ENCODE measurements at places on chromosomes 6 and 20. TPM values are rescaled to one million over a fixed set of nuclear protein-coding genes. Genes with fewer than 3 reads are reported as not detected.
A peak's percentile ranks its signal among the peaks of the same experiment; 100 is the strongest.

The HLA-DPB1 gene
- polyA plus RNA-seq: 354 TPM

DNA sequence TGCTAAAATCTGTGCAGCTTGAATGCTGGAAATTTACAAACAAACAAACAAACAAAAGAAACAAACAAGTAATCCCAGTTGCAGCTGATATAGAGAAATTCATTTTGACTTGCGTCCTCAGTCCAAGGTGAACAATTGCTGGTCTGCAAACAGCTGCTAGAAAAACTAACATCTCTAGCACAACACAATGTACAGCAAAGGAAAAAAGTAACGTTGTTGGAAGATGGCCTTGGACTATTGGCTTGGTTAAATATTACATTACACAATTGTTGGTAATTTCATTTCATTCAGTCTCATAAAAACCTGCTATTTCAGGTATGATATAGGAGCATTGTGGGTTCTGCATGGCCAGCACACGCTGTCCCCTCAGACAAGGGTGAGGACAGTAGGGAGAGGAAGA is 50.0 kb downstream of the STMND1 start:
- H3K4me1 ChIP-seq: no peaks in the 10 kb centered on the region
- H3K27me3 ChIP-seq: no peaks in the 10 kb centered on the region
- H3K36me3 ChIP-seq: no peaks in the 10 kb centered on the region
- H3K27ac ChIP-seq: no peak overlapping the region

DNA sequence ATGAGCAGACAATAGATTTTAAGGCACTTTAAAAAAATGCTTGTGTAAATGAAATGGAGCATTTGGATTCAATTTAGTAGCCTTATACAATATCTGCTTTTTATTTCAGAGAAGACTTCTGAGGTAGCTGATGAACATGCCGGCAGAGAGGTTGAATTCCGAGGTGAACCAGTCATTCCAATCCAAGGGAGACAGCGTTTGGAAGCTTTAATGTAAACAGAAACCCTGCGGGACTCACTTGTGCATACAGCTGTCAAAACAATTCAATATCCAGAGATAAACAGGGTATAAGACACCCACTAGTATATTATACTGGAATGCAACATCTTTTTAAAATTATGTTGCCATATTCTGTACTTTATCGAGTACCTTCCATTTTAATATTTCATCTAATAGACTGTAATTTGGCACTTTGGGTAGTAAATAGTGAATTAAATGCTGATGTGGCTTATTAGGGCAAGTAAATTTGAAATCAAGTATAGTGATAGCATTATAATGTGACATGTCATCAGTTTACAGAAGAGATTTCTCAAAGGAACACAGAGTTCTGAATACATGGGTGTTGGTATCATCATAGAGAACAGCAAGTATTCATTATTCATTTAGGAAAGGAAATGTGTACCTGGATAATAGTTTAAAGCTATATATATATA is 347.7 kb downstream of the PRKN start:
- no peak overlapping the region for H3K27ac ChIP-seq
- no peaks in the 10 kb centered on the region for H3K27me3 ChIP-seq
- no peaks in the 10 kb centered on the region for H3K4me1 ChIP-seq

GRCh38 chr20:32652739-32653526 is 20.8 kb downstream of the C20orf203 start:
- H3K4me1 ChIP-seq: no peaks in the 10 kb centered on the region
- H3K27ac ChIP-seq: no peak overlapping the region
- H3K4me3 ChIP-seq: no peak overlapping the region
- DNase-seq: no peak
- H3K36me3 ChIP-seq: no peaks in the 10 kb centered on the region

GRCh38 chr20:58403272-58403671 is 14.2 kb downstream of the VAPB start:
- H3K4me3 ChIP-seq: peak overlapping the region; percentile 53
- DNase-seq: no peak
- H3K4me1 ChIP-seq: peaks cover 54% of the 10 kb centered on the region
- H3K27ac ChIP-seq: peak overlapping the region; percentile 73

The RNF114 gene
- 78.4 TPM for polyA plus RNA-seq

The C6orf58 gene
- not detected for polyA plus RNA-seq

DNA sequence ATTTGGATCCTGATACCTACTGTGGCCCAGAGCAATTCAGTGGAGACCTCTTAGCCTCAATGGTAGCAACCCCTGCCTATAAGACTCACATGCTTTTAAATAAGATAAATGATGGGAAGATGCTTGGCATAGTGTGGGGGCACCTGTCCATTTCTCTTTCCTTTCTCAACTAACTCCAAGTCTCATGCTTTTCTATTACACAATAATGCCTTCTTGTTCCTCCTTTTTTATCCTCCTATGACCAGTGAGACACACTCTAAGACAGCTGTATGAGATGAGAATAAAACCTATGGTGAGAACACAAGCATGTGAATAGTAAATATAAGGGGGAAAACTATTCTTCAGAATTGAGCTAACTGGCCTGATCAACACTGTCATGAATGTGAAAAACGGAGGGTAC is 147.0 kb upstream of the STXBP5 start:
- H3K27me3 ChIP-seq: no peaks in the 10 kb centered on the region
- no peak overlapping the region for H3K27ac ChIP-seq
- no peaks in the 10 kb centered on the region for H3K36me3 ChIP-seq
- H3K4me3 ChIP-seq: no peak overlapping the region

GRCh38 chr20:925516-925915 is 9.4 kb upstream of the ANGPT4 start:
- H3K27ac ChIP-seq: no peak overlapping the region
- no peak for DNase-seq
- no peaks in the 10 kb centered on the region for H3K36me3 ChIP-seq
- no peaks in the 10 kb centered on the region for H3K4me1 ChIP-seq
- H3K4me3 ChIP-seq: no peak overlapping the region
- H3K27me3 ChIP-seq: no peaks in the 10 kb centered on the region

DNA sequence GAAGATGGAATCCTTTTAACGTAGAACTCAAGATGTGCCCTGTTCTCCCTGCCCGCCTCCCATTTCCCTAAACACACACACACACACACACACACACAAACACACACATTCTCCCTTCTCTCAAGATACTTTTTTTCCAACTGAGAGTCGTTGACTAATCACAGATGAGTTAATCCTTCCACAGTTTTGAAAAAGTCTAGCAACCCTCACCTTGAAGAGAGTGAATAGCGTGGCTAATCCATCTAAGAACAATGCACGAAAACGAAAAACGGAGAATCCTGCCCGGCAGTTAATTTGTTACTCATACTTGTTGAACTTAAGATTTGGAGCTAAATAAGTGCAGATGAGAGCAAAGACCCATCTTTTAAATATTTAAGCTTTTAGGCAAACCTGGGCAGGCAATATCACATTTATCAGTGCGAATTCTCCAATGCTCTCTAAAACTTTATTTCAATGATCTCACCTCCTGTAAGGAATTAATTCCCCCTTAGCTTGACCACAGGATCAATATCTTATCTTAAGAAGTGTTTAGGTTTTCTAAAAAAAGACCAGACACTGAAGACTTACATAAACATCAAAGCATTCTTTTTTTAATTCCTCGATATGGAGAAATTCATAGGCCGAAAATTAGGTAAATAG is 1.1 kb downstream of the AGPAT4 start:
- no peaks in the 10 kb centered on the region for H3K4me1 ChIP-seq
- no peak overlapping the region for H3K27ac ChIP-seq
- H3K27me3 ChIP-seq: no peaks in the 10 kb centered on the region
- no peak for DNase-seq
- peak overlapping the region; percentile 61 for H3K4me3 ChIP-seq
- H3K36me3 ChIP-seq: no peaks in the 10 kb centered on the region

The EYS gene
- 0.12 TPM for polyA plus RNA-seq

- no peak overlapping the region for H3K4me3 ChIP-seq
- no peaks in the 10 kb centered on the region for H3K27me3 ChIP-seq
- DNase-seq: no peak
- no peaks in the 10 kb centered on the region for H3K36me3 ChIP-seq
- no peaks in the 10 kb centered on the region for H3K4me1 ChIP-seq
These were observed 229.2 kb downstream of the PHF3 start for GRCh38 chr6:63864671-63865318.

DNA sequence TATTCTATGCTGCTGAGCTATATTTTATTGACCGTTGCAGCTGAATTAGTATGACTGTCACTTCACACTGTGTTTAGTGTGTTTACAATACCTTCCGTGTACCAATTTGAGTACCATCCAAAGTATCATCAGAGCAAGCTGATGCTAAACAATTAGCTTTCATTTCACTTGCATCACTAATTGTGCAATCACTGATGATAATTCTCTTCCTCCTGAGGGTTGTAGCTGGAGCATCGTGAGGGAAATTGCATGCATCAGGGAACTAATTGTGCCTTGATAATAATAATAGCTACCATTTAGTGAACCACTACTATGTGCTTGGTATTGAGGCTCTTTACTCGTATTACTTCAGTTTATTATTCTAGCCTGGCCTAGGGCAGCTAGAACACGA is 384.8 kb upstream of the SOX4 start:
- no peaks in the 10 kb centered on the region for H3K36me3 ChIP-seq
- peaks cover 45% of the 10 kb centered on the region for H3K4me1 ChIP-seq
- H3K27me3 ChIP-seq: no peaks in the 10 kb centered on the region
- H3K4me3 ChIP-seq: no peak overlapping the region
- DNase-seq: no peak

- no peak overlapping the region for H3K4me3 ChIP-seq
- DNase-seq: peak; percentile 28
- no peak overlapping the region for H3K27ac ChIP-seq
- no peaks in the 10 kb centered on the region for H3K27me3 ChIP-seq
These were observed 20.3 kb downstream of the TBPL1 start for GRCh38 chr6:133973109-133973971.

DNA sequence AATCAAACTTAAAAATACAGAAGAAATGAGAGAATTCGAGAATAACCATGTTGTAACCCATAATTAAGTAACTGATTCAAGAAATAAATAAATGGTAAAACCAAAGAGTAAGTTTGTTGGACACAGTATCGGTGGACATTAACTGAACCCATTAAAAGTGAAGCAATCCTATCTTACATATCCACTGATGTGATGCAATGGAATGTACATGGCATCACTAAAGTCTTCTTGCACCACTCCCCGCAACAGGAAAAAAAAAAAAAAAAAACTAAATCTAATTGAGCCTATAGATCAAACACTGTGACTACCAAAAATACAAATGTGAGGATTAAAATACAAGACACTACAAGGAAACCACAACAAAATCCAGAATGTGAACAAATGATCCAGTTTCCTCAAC is 7.9 kb downstream of the SNX14 start:
- H3K36me3 ChIP-seq: no peaks in the 10 kb centered on the region
- no peak overlapping the region for H3K27ac ChIP-seq
- H3K4me3 ChIP-seq: no peak overlapping the region
- H3K27me3 ChIP-seq: no peaks in the 10 kb centered on the region

GRCh38 chr6:43434001-43434840 is 6.9 kb downstream of the ABCC10 start:
- H3K27me3 ChIP-seq: no peaks in the 10 kb centered on the region
- no peak overlapping the region for H3K27ac ChIP-seq
- no peaks in the 10 kb centered on the region for H3K4me1 ChIP-seq
- H3K36me3 ChIP-seq: peaks cover 3% of the 10 kb centered on the region
- no peak for DNase-seq

GRCh38 chr6:128495536-128496333 is 24.7 kb downstream of the PTPRK start:
- H3K27ac ChIP-seq: no peak overlapping the region
- no peak for DNase-seq
- H3K27me3 ChIP-seq: no peaks in the 10 kb centered on the region
- no peak overlapping the region for H3K4me3 ChIP-seq

- no peaks in the 10 kb centered on the region for H3K36me3 ChIP-seq
- DNase-seq: no peak
- H3K27me3 ChIP-seq: no peaks in the 10 kb centered on the region
- H3K4me3 ChIP-seq: no peak overlapping the region
- no peaks in the 10 kb centered on the region for H3K4me1 ChIP-seq
These were observed 117.6 kb downstream of the SLC16A10 start for GRCh38 chr6:111204881-111205280.

GRCh38 chr6:80437221-80437620 is 330.8 kb downstream of the BCKDHB start:
- no peaks in the 10 kb centered on the region for H3K36me3 ChIP-seq
- no peaks in the 10 kb centered on the region for H3K27me3 ChIP-seq
- H3K27ac ChIP-seq: no peak overlapping the region
- no peak for DNase-seq
- no peak overlapping the region for H3K4me3 ChIP-seq

DNA sequence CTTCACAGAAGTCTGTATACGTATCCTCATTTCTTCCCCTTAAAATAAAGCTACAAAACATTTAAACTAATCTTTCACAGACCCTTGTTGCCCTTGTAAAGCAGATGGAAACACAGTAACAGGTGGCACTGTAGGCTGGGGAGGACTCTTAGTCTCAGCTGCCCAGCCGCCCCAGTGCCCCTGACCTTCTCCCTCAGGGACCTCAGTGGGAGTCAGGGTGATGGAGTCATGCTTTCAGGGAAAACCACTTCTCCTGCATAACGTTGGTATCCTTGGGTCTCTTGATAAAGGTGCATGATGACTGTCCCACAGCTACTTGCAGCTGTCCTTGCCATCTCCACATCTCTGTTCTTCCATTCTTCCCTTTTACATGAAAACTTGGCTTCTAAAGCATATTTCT is 198.6 kb downstream of the CDKAL1 start:
- H3K4me3 ChIP-seq: no peak overlapping the region
- H3K27ac ChIP-seq: no peak overlapping the region
- no peaks in the 10 kb centered on the region for H3K27me3 ChIP-seq
- H3K36me3 ChIP-seq: no peaks in the 10 kb centered on the region
- no peaks in the 10 kb centered on the region for H3K4me1 ChIP-seq

DNA sequence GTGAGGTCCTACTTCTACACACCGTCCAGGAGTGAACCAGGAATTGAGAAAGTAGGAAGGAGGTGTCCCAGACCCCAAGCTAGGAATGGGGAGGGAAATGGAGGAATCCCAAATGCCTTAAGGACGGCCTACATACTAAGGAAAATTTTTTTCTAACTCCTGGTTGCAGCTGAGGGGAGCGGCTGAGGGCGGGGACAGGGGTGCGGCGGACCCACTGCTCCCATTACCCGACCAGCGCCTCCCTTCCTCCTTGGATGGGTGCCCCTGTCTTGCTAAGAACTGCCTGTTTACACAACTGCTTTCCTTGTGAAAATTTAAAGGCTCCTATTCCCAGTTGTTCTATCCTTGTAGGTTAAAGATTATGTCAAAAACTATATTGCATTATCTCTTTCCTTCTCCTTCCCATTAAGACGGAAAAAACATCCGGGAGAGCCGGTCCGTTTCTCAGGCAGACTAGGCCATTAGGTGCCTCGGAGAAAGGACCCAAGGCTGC is 699 bp upstream of the HSPA1B start:
- H3K27ac ChIP-seq: peak overlapping the region; percentile 87
- no peaks in the 10 kb centered on the region for H3K27me3 ChIP-seq
- H3K36me3 ChIP-seq: no peaks in the 10 kb centered on the region
- no peak for DNase-seq
